ENCODE measurements at places on chromosomes 5 and 9.

GRCh38 chr9:99389087-99390033 is 167.3 kb downstream of the SEC61B start:
- DNase-seq: no peak

DNA sequence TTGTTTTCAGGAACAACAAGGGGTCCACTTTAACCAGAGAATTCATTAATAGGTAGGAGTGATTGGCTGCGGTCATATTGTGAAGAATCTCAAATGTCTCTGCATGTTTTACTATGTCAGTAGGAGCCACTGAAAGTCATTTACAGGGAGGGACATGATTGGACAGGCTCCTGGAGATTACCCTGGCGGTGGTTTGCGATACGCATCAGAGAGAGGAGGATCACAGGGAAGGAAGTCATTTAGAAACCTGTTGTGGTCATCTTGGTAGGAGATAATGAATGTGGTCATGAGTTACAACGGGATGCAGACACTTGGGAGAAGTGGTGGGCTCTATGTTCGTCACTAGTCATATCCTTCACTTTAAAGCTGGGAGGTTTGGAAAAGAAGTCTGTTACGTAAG is 262.8 kb downstream of the FAM114A2 start:
- no peak for DNase-seq

GRCh38 chr9:28648723-28649122 is 1075.4 kb upstream of the C9orf72 start:
- no peak for DNase-seq

- no peak for DNase-seq
Observed at GRCh38 chr5:139301808-139302499, 8.4 kb downstream of the MATR3 start.

GRCh38 chr5:142837081-142837725 is 67.0 kb downstream of the ARHGAP26 start:
- no peak for DNase-seq

DNA sequence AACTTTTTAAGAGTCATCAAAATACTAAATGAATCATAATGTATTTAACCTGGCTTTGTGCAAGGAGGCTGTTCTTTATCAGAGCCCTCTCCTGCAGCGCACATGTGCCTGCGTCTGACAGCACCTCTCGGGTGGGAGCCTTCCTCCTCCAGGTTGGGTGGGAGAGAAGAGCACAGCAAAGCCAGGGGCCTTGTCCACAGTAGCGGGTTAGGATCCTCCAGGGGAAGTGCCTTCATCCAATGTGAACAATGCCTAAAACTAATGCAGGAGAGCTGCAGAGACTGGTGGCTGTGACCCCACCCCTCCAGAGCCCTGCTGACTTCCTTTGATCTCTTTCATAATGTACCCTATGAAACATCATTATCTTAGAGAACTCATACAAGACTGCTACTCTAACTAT is 10.2 kb downstream of the UBE2QL1 start:
- DNase-seq: no peak

- no peak for DNase-seq
Observed at GRCh38 chr5:40367255-40367654, 312.5 kb upstream of the PTGER4 start.

DNA sequence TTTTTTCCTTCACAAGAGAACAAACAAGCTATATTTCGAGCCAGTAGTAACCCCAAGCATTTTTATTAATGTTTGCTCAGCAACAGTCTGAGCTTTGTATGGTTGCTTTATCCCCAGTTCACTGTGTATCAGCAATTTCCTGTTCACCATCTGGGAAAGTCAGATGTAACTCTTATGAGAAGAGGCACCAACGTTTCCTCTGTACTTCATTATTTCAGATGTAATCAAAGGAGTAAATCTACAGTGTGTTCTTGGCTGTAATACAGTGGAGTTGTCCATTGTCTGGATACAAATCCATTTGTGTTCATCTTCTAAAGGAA is 340.2 kb downstream of the ARRDC3 start:
- DNase-seq: no peak

GRCh38 chr9:108534741-108535140 is 321.0 kb downstream of the ACTL7B start:
- DNase-seq: no peak

GRCh38 chr9:93684806-93685543 is 108.6 kb downstream of the PHF2 start:
- DNase-seq: no peak

GRCh38 chr5:82405618-82406204 is 127.6 kb upstream of the RPS23 start:
- no peak for DNase-seq

- no peak for DNase-seq
Observed at GRCh38 chr5:89520771-89521170, 637.8 kb upstream of the MEF2C start.

DNA sequence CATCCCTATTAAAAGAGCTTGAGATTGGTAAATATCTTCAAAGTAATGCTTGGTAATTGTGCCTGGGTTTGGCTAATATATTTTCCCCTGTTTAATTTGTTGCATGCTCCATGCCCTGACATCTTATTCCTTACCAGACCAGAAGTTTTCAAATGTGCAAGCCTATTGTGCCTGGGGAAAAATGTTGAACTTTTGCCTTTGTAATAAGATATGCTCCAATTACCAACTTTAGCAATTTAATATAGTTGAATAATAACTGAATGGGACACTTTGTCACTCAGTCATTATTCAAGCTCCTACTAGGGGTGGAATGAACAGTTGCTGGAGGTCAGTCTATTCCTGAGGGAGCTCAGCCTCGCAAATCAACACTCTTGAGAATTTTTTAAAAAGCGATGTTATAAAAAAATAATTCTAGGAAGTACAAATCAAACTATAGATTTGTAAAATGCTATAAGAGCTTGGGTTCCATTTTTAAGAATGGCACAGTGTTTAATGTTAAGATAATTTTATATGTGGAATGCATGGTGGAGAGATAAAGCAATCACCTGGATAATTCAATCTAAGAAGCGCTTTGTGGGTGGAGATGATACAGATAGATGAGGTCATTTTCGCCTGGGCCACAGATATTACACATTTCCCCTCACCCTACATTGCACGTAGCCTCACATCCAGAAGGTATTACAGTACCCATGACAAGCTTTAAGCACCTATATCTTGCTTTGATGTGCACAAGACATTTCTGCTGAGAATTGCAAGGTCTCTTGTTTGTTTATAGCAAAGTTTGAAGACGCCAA is 231.8 kb downstream of the PIK3R1 start:
- no peak for DNase-seq

- DNase-seq: no peak
Observed at GRCh38 chr5:137405393-137405792, 93.7 kb downstream of the SPOCK1 start.

DNA sequence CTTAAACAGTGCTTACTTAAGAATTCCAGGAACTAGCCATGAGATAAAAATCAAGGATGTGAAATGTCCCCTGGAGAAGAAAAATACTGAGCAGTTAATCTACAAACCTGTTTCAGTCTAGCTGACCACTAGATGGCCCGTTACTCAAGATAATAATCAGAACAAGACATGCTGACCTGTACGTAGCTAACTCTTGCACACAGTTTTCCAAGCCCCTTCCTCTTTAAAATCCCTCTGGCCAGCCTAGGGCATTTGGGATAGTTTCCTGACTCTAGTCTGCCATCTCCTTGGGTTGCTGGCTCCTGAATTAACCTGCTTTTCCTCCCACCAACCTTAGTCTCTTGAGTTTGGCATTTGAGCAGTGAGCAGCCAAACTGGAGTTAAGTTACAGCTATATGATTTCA is 59.2 kb upstream of the TRAF1 start:
- no peak for DNase-seq

GRCh38 chr5:179288809-179289185 is 56.5 kb downstream of the ADAMTS2 start:
- no peak for DNase-seq

GRCh38 chr9:19965336-19965735 is 176.5 kb upstream of the SLC24A2 start:
- DNase-seq: no peak

DNA sequence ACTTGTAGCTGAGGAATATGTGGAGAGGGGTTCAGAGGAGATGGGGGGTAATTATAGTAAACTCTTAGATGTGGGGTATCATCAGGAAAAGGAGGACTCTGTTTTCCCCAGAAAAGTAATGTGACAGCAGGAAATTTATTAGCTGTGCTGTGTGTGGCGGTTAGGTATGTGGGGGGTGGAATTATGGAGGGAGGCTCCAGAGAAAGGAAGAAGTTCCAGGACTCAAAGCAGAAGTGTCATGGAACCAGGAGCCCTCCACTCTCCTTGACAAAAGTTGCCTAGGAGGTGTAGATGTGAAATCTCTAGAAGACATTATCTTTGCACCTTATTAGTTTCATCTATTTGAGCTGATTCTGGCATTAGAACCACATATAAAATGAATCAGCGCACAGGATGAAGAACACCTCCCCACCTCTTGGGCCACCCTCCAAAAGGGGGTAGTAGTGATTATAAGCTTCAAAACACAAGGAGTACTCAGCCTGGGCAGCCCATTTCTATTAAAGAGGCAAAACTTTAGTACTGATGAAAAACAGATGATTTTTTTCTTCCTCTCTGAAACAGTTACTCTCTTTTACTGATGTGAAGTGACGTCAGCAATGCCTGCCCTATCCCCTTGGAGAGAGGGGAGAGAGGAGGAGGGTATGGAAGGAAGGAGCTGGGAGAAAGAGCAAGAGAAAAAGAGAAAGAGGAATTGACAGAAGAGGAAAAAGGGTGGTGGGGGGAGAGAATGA is 18.2 kb downstream of the NR2F1 start:
- no peak for DNase-seq

- no peak for DNase-seq
Observed at GRCh38 chr9:124629600-124629999, 122.4 kb upstream of the NR5A1 start.

DNA sequence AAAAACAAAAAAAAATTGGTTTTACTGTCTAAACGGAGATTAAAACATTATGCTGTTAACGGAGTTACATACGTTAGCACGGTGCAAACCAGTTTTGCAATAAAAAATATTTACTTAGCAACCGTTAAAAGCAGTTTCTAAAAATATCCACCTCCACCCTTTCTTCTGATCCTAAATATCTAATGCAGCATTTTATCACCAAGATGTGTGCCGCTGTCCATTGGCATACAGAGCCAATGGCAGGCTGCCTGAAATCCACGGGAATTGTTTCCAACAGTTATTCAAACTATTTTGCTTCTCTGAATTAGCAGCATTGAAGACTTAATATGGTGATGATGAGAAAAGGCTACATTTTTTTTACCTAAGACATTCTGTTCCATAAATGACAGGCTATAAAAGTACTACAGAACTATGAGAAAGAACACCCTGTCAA is 61.6 kb downstream of the CSNK1A1 start:
- no peak for DNase-seq

DNA sequence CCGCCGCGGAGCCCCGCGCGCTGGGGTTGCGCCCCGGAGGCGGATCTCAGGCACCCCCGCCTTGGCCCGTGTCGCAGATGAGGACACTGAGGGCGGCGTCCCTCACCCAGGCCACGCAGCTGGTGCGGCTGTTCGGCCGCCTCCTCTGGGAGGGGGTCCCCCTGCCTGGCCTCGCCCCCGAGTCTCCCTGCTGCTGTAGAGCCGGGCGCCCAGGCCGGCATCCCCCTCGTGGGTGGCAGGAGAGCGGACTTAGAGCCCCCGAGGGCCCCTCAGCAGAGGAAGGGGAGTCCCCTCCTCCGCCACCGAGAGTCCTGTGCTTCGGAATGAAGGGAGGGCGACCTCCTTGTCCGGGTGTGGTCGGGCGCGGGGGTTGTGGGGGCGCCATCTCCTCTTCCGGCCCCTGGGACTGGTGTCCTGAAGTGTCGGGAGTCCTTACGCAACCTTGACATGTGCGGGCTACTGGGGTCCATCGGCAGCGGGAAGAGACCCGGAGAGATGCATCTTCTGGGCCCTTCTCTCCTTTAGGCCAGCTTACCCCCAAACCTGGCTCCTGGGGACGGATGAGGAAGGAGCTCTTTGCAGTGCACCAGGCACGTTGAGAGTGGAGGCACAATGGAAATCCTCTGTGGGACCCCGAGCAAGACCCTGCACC is 11.7 kb upstream of the EXOSC2 start:
- DNase-seq: no peak

- DNase-seq: no peak
Observed at GRCh38 chr5:78076351-78076750, 218.1 kb downstream of the AP3B1 start.

DNA sequence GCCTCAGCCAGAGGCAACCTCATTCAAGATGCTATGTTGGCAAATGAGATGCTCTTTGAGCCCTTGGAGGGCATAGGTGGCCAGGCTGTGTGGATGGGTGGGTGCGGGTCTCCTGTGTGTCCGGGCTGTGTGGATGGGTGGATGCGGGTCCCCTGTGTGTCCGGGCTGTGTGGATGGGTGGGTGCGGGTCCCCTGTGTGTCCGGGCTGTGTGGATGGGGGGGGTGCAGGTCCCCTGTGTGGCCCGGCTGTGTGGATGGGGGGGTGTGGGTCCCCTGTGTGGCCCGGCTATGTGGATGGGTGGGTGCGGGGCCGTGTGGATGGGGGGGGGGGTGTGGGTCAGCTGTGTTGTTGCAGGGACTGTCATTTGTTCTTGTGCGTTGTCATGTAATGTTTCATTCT is 136.6 kb upstream of the COL5A1 start:
- DNase-seq: no peak

GRCh38 chr9:113528088-113528487 is 64.6 kb downstream of the RGS3 start:
- DNase-seq: no peak

GRCh38 chr9:116141864-116142561 is 11.6 kb upstream of the PAPPA start:
- DNase-seq: no peak

GRCh38 chr9:21470126-21470525 is 12.0 kb downstream of the IFNE start:
- no peak for DNase-seq

DNA sequence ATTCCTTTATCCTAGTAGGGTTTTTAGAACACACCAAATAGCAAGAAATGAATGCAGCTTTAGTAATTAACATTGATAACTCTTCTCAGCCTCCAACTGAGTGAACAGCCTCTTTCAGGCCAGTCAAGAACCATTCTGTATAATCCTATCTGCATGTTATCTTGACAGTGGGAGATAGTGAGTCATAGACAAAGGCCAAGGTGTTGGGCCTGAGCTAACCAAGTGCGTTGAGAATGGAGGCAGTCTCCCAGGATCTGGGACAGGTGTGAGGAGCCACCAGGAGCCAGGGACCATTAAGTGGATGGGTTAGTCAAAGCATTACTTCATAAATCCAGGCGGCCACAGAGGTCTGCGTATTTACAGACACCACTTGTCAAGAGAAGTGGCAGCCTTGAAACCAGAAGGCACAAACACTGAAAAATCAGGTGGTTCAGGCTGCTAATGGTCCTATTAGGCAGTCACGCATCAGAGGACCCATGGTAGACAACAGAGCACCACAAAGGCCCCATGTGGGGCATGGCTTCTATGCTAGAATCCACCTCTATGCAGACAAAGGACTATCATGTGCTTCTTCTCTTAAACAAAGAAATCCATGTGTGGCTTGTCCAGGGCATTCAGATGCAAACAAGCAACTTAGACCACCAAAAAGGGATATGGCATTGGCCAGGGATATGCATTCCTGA is 409.7 kb upstream of the PIK3R1 start:
- peak; percentile 71 for DNase-seq

All from NCI-H187 (cell line).